Cerebellar nuclear complex (tissue), 1 donor: ENCODE measurements at places on chromosomes 16 and 17.

DNA sequence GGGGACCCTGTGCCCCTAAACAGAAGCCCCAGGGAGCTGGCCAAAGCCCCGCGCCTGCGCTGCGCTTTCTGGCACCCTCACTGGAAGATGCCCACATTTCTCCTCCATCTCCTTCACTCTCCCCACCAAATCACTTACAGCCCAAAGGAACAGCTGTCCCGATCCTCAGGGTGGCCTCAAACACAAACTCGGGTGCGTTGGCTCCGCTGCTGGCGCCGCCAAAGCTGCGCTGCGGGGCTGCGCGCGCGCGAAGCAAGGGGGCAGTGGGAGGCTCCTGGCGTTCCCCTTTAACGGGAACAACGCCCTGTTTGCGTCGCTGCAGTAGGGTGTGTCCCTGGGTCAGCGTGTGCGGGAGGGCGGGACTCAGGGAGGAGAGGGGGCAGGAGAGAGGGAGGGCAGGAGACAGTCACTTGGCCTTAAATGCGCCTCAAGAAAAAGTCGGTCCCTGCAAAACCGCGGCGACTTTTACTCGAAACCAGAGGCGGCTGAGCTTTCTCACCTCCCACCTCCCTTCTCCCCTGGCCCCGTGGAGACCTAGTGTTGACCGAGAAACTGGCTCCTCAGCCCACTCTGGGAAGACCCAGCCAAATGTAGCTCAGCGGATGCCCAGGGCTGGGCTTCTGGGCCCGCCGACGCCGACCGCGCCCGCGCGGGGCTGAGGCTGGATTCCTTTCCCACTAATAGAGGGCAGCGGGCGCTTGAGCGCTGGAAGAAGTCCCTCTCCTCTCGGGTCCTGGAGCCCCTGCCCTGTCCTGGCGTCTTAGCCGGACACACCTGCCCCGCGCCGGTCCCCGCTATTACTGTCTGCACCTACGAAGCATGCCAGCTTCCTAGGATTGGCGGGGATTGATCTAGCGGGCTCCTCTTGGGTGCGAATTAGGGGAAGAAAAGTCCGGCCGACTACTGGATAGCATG, 2.6 kb downstream of the PMP22 start:
- no peak for DNase-seq

- no peak for DNase-seq
Observed at GRCh38 chr17:81142301-81143199, 22.8 kb upstream of the PVALEF start.

DNA sequence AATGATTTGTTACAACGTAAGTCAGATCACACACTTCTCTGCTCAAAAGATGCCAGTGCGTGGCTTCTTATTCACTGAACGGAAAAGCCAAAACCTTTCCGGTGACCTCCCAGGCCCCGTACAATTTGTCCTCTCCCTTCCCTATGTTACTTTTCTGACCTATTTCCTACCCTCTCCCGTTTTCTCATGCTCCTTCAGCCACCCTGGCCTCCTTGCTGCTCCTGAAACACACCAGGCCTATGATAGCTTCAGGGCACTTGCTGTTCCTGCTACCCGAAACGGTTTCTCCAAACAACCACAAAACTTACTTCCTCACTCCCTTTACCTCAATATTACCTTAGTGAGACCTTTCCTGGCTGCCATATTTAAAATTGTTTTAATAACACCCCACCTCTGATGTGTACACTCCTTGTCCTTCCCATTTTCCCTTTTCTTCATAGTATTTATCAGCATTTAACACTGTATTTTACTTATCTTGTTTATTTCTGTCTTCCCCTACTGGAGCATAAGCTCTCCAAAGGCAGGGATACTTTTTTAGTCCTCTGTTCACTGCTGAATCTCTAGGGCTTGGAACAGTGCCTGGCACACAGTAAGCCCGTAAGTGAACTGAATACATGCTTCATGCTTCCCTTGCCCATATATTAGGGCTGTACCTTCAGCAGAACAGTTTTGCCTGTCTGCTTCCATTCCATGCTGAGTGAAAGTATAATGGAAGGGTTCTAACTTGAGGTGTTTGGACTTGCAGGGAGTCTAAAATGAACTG, 10.9 kb upstream of the ARL2BP start:
- DNase-seq = no peak

DNA sequence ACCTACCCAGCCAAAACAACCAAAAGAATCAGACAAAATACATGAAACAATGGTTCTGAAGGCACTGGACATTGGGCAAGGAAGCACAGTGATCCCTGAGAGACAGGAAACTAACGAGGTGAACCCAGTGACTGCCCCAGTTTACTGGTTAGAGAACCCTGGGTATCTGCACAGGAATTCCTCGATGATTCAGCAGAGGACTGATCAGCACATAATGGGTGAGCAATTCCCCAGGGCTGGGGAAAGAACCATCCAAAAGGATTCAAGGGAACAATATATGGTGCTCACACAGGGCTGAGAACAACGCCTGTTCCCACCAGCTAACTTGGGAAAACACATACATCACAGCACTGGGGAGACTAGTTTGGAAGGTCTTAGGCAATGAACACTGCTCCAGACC, 167.2 kb downstream of the PARN start:
- DNase-seq = no peak

GRCh38 chr16:24087891-24088410, 168.2 kb upstream of the CACNG3 start:
- DNase-seq = no peak

DNA sequence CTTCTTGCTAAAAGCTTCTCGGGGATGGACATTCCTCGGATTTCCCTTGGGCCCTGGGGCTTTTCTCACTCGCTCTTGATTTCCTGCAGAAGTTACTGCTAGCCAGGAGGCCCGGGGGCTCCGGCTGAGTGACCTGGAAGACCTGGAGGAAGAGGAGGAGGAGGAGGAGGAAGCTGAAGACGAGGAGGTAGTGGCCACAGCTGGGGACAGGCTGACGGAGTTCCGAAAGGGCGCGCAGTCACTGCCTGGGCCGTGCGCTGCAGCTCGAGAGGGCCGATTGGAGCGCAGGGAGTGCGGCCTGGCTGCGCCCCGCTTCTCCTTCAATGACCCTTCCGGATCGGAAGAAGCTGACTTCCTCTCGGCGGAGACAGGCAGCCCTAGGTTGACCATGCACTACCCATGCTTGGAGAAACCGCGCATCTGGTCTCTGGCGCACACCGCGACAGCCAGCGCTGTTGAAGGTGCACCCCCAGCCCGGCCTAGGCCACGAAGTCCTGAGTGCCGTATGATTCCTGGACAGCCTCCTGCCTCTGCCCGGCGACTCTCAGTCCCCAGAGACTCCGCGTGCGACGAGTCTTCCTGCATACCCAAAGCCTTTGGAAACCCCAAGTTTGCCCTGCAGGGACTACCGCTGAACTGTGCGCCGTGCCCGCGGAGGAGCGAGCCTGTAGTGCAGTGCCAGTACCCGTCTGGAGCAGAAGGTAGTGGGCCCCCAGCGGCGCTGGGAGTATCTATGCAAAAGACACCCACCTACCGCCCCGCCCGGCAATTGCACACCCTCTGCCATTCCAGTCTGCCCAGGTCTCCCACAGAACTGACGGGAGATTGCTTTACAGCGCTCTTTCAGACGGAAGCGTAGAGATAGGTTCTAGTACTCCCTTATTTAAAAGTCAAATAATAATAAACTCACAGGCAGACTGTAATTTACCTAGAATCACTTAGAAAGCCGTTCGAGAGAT, 4.9 kb downstream of the IRX6 start:
- DNase-seq = no peak

GRCh38 chr17:80594431-80595269, 50.0 kb downstream of the RPTOR start:
- no peak for DNase-seq

- DNase-seq = no peak
Observed at GRCh38 chr16:20538181-20538580, 38.0 kb downstream of the ACSM2B start.

DNA sequence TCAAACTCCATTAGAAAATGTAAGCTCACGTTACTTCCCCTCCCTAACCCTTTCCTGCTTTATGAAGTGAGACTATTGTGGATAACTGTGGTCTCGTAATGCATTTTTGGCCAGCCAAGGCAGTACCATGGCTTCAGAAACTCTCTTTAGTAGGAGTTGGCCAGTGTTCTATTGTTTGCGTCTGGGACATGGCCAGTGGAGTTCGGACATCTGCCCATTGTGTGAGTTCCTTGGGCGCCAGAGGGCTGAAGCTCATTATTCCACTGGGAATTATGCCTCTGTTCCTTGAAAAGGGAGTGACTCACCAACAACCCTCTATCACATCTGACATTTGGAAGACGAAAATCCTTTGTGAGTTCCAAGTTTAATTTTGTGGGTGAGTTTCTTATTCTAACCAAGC, 319.5 kb upstream of the SOX9 start:
- DNase-seq = no peak

GRCh38 chr17:6528557-6528956, 27.8 kb downstream of the PITPNM3 start:
- DNase-seq = no peak

- no peak for DNase-seq
Observed at GRCh38 chr17:8985054-8985701, 19.7 kb upstream of the PIK3R5 start.

DNA sequence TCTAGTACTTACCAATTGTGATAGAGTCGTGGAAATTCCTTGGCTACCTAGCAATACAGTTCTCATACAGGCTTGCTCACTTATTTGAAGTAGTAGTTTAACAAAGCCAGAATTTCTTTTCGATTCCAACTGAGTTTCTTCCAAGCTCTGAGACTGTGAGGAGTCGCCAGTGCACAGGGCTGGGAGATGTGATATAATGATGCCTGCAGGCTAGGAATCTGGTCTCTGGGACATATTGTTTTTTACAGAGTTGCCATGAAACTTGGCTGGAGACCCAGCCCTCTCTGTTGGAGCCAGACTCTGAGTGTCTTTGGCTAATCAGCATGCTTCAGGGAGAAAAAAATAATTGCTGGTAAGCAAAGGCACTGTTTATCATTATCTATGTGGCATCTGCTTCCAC, 698.8 kb upstream of the GOT2 start:
- DNase-seq = no peak

DNA sequence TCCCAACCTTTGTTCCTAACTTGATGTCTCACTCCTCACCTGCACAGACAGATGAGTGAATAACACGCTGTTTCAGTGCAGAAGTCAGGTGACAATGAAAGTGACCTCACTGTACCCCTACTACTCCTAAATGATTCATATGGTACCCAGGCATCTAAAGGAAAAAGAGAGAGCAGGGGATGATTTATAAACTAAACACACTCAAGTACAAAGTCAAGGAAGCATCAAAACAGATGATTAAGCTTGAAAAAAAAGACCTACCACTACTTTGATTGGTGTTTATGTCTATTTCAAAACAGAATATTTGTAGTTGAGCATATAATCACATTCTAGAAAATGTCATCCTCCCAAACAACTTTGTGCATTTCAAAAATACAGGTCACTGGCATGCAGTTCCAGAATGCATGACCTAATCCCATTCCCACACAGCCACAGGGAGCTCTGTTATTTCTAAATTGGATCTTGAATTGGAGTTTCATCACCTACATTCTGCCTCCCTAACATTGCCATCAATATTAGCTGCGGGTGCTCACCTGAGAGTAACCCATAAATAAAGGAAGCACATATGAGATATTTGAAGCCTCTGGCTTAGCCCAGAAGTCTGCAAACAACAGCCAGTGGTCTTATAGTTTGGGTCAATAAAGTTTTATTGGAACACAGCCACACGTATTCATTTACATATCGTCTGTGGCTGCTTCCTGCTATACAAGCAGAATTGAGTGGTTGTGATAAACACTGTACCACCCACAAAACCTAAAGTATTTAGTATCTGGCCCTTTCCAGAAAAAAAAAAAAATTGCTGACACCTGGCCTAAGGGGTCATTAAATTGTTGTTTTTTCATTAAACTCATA, 14.0 kb downstream of the HS3ST3A1 start:
- no peak for DNase-seq

DNA sequence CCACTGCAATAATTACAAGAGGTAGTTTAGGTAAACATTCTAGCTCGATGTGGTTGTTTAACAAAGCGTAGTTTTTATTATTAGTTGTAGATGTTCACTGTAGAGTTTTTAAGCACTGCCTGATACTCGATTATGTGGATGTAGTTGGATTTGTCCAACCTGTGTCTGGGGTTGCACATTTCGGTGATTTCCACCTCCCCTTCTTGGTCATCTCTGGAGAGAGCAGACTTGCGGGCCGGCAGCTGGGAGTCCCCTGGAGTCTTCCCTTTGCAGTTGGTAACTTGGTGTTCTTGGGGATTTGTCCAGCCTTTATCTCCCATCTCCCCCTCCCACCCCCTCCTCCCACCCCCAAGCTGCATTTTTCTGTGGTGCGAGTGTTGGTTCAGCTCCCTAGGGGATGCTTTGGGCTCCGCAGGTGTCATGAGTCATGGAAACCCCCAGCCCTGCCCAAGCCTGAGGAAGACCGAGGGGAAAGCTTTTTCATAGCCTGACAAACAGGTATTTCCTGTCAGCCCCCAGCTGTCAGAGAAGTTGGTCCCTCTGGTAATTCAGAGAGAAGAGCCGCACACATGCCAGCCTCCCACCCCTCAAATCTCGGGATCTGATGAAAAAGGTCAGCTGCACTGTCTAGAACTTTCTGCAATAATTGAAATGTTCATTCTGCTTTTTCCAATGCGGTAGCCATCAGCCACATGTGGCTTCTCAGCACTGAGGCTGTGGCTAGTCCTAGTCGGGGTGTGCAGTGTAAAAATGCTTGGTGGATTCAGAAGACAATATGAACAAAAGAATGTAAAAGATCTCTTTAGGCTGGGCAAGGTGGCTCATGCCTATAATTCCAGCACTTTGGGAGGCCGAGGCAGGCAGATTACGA, 50.3 kb downstream of the KSR1 start:
- DNase-seq = no peak

GRCh38 chr17:67514998-67515397, 137.9 kb downstream of the PITPNC1 start:
- DNase-seq = peak; percentile 29

- DNase-seq = no peak
Observed at GRCh38 chr17:64226132-64226531, 36.9 kb downstream of the TEX2 start.

DNA sequence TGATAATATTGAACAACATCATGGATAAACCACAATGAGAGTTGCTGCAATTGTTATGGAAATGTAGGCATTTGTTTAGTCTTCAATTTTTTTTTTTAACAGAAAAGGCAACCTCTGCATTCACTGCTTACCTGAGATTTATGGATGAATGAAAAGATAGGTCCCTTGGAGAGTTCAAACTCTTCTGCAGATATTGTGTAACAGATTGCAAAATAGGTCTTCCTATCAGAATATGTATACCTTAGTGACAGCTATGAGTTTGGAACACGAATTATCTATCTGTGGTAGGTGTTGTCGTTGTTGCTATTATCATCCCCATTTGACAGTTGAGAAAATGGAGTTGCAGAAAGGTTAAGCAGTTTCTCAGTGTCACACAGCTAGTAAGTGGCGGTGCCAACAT, 1.2 kb upstream of the KCNJ16 start:
- no peak for DNase-seq

- DNase-seq = no peak
Observed at GRCh38 chr17:62690168-62690897, 62.9 kb downstream of the MRC2 start.
